Neuronal stem cell (in vitro differentiated cells): ENCODE measurements at places on chromosomes 6 and 20.

DNA sequence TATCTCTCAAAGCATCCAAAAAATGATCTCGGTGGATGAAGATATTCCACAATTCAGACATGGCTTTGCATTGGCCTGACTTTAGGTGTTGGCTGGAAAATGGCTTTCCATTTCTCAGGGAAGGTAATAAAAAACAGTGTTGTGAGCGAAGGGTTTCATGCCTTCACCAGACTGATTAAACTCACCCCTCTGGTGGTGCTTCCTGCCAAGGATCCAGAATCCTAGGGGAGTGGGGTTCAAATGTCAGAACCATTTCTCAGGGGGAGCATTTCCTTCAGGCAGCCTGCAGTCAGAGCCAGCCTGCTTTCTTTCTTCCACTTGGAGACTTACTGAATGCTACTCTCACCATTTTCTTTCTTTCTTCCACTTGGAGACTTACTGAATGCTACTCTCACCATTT is 45.7 kb upstream of the SMIM28 start:
- no peak for DNase-seq

DNA sequence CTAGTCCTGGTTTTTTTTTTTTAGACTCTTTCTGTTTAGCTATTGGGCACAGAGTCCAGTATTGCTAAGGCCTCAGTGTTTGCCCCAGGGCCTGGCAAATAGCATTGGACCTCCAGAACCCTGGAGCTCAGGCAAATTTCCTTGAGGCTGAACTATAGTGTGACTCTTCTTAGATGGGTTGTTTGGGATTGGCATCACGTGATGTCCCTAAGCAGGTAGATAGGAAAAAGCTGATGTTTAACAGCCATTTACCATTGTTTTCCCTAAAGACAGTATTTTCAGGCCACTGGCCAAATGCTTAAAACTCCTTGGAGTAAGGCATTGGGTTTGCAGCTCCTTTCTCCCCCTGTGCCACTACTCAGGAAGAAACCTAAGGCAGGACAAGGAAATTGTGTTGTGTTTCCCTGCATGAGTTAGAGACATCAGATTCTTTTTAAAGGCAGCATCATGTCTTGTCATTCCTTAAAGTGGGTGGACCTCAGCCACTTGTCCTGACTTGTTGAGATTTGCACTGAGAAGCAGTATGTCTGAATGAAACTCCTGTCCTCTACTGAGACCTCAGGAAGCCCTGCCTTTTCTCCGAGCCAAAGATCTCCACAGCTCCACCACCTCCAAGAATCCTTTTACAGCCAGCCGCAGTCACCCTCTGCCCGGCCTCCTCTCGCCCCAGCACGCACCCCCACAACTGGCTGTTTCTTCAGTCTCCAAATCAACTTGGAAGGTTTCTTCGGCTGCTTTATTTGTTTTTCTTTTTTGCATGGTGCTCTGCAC is 46.2 kb upstream of the RNF144B start:
- DNase-seq = no peak

DNA sequence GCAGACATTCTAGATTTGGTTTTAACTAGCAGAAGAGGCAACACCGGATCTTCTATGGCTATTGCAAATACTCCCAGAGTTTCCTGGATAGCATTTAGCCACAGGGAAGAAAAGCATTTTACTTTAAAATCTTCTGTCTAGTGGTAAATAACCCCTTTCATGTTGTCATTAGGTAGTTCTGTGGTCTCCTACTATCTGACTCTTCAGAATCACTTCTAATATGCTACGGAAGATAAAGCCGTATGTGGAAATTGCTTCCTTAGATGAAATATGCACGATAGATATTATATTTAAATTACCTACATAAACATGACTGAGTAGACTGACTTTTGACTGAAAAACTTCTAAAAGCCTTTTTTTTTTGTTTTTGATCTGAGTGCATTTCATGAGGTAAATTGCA is 759 bp downstream of the CRISP3 start:
- DNase-seq = no peak

DNA sequence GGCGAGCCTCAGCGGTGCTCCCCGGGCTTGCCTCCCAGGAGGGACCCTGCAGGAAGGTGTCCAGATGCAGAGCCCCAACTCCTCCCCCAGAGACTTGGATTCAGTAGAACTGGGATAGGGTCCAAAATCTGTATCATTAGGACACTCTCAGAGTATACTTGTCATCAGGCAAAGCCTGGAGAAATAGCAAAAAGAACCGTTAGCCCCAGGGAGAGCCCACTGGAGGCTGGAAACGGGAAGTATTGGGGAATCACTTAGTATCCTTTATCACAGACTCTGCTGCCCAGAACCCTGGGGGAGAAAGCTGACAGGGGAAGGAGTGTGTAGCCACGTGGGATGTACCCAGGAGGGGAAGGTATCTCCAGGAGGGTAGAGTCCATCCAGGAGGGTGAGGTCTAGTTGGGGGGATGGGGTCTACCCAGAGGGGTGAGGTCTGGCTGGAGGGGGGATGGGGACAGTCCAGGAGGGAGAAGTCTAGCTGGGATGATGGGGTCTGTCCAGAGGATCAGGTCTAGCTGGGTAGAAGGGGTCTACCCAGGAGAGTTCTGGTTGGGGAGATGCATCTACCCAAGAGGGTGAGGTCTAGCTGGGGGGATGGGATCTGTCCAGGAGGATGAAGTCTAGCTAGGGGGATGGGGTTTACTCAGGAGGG is 107.2 kb downstream of the LY86 start:
- no peak for DNase-seq

- peak; percentile 63 for DNase-seq
These were observed at the start of gene DNAAF9 for GRCh38 chr20:3407040-3407770. Gene DNAAF9 (minus strand): TSS chr20:3407669. CDS start chr20:3407557, 112 bp downstream.
